ENCODE measurements at places on chromosomes 7 and 10.
A peak's percentile ranks its signal among the peaks of the same experiment; 100 is the strongest.

GRCh38 chr7:70695795-70696083 is 436.2 kb upstream of the GALNT17 start:
- DNase-seq: peak; percentile 7

DNA sequence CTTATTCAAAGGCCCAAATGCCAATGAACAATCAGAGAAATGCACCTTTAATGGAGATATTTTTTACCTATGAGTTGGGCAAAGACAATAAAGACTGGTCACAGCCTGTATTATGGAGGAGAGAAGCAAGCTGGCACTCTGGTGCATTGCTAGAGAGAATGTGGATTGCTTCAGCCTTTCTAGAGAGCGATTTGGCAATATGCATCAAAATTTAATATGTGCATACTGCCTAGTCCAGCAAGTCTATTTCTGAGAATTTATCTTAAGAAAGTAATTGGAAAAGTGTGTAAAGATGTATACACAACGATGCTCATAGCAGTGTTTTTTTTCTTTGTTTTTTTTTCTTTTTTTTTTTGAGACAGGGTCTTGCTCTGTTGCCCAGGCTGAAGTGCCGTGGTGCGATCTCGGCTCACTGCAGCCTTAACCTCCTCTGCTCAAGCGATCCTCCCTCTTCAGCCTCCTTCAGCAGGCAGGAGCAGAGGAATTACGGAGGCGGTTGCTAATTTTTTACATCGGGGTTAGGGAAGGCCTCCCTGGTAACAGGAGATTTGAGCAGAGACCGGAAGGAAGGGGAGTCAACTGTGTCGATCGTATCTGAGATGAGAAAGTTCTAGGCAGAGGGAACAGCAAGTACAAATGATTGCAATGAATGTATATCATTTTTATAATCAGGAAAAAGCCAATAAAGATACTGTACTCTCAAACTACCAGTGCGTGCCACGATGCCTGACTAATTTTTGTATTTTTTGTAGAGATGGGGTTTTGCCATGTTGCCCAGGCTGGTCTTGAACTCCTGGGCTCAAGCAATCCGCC is 16.4 kb downstream of the KIAA1549 start:
- DNase-seq: no peak

DNA sequence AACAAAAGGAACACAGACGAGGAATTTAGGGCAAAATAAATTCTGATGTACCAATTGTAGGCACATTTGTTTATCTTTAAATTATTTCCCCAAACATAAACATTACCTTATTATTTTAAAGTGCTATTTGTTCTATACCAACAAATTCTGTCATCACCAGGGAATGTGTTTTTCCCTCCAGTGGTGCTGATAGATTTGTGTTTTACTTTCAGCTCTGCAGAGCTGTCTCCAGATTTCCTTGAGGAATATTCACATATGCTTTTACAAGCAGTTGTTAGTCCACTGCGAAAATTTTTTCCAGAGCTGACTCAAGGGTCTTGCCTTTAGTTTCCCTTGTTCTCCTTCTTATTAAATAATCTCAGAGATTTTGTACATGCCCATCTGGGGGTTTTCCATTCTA is 362.8 kb downstream of the PHF14 start:
- no peak for DNase-seq

DNA sequence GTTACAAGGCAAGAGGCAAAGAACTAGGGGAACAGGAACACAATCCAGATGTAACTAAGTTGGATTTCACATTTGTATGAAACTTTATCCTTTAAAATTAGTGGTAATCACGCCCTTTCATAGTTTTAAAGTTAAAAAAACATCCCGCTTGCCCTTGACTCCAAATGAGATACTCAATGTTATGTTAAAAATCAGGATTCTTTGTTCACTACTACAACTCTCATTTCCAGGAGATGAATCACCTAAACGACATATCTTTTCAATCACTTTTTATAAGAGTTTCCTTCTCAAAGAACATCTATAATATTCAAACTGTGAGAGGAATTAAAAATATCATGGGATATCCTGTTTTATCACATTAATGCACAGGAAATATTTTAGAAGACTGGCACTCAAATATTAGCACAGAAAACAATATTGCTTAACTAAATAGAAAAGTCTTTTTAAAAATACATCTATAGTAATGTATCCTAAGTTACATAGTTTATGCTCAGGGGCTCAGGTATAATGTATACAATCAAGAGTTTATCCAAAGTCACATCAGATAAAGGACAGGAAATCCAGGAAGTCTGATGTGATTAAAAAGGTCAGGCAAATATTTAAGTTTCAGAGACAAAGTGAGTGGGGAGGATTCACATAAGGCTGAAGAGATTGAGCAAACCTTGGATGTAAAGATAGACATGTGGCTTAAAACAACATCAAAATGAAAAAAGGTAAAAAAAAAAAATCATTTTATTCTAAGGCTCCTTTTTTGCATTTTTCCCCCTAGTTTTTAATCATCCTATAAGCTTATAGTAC is 41.9 kb downstream of the CADPS2 start:
- DNase-seq: no peak

DNA sequence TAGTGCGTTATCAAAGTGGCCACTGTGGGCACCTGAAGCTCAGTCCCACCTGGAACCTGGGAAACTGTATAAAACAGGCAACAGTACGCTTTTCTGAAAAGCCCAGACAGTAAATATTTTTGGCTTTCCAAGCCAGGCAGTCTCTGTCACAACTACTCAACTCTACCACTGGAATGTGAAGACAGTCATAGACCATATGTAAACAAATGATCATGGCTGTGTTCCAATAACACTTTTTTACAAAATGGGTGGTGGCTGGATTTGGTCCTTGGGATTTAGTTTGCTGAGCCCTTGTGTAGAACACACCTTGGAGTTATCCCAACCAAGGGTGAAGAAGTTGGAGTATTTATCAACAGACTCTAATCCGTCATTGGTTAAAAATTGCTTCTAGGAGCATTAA is 259.9 kb downstream of the SKIDA1 start:
- DNase-seq: peak; percentile 23

Data from HT-29 (cell line).